ENCODE measurements at places on chromosomes 4 and X. TPM values are rescaled to one million over a fixed set of nuclear protein-coding genes. Genes with fewer than 3 reads are reported as not detected.

DNA sequence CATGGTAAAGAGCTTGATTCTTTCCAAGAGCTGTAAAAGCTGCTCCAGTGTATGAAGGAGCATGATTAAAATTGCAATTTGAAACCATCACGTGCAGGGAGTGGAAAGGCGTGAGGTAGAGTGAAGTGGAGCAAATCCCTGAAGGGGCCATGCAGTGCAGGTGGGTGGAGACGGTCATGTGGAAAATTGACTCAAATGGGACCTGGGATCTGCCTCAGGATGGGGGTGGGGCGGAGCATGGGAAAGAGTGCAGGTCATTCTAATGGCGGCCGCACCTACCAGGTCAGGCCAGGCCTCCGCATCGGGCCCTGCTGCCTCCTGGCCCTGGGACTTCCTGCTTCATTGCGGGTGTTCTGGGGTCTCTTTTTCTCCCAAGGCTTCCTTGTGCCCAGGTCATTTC lies 25.3 kb upstream of the TRIM60 start:
- DNase-seq, result no peak

DNA sequence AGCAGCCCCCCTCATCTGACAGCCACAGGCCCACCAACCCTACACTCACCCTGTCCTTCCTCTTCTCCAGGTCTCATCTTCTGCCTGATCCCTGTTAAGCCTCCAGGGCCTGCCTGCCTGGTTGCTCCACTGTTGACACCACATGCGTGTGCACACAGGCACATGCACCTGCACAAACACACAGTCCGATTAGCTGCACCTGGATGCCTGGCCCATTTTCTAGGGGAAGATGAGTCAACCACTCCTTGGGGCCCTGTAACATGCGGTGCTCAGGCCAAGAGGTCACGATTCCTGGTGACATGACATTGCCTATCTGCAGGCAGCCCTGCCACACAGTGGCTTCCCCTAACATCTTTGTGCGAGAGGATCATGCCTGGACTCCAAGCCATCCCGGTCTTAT lies 498.4 kb downstream of the BCOR start:
- DNase-seq, result no peak

- peak; percentile 15 for DNase-seq
These were observed 32.7 kb downstream of the ACE2 start for GRCh38 chrX:15567886-15568616.

GRCh38 chr4:146485968-146486367 lies 35.8 kb downstream of the SLC10A7 start:
- DNase-seq, result no peak

DNA sequence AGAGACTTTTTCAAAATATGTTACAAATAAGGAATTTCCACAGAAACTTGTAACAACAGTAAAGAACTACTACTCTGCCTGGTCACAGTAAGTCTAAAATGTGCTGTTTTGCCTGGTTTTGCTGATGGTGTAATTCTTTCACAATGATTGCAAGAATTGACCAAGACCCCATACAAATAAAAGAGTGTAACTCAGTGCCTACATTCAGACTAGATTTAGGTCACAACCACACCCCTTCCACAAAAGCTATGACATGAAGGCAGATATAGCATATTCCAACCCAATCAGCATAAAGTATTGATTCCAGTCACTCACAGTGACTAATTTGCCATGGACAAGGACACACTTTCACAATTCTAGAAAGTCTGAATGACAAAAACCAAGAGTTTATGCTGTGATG lies 53.7 kb upstream of the TMPRSS11F start:
- no peak for DNase-seq

DNA sequence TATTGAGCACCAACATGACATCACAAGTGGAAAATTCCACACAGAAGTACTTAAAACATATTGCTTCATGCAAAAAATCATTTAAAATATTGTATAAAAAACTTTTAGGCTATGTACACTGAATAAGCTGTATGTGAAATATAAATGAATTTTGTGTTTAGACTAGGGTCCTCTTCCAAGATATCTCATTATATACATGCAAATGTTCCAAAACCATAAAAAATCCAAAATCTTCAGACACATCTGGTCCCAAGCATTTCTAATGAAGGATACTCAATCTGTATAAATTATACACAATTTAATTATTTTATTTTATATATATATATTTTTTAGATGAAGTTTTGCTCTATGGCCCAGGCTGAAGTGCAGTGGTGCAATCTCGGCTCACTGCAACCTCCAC lies 10.1 kb upstream of the GSX2 start:
- DNase-seq, result no peak

- no peak for DNase-seq
These were observed 857.8 kb downstream of the CENPC start for GRCh38 chr4:66687459-66687858.

DNA sequence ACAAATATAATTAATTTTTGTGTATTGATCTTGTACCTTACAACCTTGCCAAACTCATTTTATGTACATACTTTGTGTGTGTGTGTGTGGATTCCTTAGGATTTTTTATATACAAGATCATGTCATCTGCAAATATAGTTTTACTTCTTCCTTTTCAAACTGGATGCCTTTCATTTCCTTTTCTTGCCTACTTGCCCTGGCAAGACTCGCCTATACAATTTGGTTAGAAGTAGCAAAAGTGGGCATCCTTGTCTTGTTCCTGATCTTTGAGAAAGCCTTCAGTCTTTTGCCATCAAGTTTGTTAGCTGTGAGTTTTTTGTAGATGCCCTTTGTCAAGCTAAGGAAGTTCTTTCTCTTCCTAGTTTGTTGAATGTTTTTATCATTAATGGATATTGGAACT lies 30.5 kb downstream of the RUFY3 start:
- no peak for DNase-seq

- DNase-seq, result peak; percentile 18
These were observed 24.9 kb downstream of the CD99L2 start for GRCh38 chrX:150873616-150874015.

DNA sequence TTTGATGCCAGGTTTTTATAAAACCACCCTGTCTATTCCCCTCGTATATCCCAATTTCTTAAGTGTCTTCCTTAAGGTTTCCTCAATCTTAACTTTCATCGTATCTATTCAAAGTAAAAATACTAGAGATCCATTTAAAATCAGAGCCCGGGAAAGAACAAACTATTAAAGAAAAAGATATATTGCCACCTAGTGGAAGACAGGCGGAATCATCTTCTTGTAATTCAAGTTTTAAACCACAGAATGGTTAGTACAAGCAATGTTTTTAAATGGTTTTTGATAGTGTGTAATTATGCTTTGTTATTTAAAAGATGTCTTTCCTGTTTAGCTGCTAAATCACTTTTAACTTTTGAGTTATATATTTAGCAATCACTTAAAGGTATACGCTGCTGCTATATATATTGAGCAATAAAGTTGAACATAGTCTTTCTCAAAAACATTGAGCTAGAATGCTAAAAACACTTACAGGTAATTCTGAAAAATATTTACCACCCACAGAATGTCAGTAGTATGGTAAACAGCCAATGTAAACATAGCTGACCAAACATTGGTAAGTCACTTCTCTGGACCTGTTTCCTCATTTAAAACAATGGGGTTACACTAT lies 18.2 kb downstream of the PRDM8 start:
- peak; percentile 70 for DNase-seq

DNA sequence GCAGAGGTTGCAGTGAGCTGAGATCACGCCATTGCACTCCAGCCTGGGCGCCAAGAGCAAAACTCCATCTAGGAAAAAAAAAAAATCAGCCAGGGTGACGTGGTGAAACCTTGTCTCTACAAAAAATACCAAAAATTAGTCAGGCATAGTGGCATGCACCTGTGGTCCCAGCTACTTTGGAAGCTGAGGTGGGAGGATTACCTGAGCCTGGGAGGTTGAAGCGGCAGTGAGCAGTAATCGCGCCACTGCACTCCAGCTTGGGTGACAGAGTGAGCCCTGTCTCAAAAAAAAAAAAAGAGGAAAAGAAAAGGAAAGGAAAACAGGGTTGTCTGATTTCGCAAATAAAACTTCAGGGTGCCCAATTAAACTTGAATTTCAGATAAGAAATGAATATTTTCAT lies 106.1 kb downstream of the RBM47 start:
- DNase-seq, result no peak

DNA sequence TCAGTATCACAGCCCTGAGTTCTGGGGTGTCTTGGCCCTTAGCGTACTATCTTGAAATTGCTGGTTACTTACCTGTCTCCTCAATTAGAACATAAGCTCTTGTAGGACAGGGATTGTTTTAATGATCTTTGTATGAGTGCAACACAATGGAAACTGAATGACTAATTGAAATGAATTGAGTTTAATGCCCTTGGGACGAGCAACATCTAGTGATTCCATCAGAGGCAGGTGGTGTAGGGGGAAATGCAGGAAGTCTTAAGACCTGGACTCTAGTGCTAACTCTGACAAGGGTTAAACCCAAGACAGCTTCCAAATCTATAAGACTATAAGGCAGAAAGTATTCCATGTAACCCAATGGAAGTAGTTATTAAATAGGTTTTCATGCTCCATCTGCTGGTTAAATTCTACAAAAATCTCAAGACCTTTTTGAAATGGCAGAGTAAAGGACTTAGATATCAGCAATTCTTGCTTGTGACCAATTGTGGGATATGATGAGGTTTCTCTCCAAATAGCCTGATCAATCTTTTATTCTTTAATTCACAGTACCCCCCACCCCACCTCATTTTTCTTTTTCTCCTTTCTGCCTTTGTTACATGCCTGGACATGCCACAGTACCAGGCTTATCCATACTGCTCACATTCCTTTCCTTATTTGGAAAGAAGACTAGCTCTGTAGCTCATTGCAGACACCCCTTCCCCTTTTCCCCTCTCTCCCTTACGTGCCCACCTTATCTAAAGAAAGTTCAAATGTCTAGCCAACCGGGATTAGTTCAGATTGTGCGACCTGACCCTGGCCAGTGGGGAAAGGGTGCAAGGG lies 340.8 kb downstream of the PAPSS1 start:
- DNase-seq, result peak; percentile 57

DNA sequence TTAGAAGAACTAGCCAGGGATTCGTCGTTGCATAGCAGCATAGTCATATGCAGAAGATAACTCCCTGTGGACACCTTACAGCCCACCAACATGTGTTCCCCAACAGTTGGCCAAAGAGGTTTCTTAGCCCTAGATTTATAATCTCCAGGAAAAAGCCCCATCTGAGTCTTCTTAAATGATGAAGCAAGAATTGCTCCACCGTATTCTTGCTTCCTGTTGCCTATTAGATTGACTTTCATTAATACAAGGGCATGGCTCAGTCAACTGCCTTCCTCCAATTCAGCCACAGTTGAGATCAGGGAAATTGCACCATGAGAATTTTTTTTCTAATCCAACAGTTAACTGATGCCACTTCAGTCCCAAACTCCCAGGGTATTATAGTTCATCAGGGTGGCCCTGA lies 5.2 kb upstream of the AFF2 start:
- DNase-seq, result no peak

GRCh38 chr4:48538358-48538757 lies 48.3 kb downstream of the ZAR1 start:
- DNase-seq, result no peak

- DNase-seq, result no peak
These were observed 106.9 kb upstream of the NDP start for GRCh38 chrX:44080083-44080482.

DNA sequence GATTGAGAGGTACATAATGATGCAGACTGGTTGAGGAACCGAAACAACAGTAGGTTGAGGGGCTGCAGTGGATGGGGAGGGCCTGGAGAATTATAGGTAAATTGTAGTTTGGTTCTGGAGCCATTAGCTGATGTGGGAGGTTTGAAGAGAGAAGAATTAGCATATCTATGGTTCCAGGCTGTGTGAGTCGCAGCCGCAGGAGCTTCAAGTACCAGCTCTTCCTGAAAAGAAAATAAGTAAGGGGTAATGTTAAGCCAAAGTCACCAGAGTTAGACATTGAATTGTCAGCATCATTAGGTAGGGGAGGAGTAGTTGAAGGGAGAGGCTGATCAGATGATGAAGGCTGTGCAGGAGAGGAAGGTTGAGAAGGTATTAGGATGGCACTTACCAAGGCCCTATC lies 29.5 kb downstream of the PF4 start:
- DNase-seq, result peak; percentile 71

GRCh38 chr4:83012200-83012686 lies 1.6 kb upstream of the LIN54 start:
- no peak for DNase-seq

GRCh38 chr4:76388160-76388908 lies 32.6 kb downstream of the CCDC158 start:
- DNase-seq, result peak; percentile 46

DNA sequence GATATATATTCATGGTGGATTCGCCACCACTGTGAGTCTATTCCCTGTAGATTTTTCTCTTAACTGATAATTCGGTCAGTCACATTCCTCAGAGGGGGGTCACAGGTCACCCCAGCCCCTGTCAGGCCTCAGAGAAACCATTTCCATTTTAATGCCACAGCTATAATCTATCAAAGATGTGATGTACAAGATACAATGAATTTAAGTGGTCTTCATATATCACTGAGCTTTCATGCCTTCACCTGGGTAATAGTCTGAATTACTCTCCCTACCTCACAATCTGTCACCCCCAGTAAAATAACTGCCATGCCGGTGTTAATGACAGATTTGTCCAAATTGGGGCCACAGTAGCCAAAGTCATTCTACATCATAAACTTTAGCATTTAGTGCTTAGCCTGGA lies 64.7 kb downstream of the NKX6-1 start:
- no peak for DNase-seq

DNA sequence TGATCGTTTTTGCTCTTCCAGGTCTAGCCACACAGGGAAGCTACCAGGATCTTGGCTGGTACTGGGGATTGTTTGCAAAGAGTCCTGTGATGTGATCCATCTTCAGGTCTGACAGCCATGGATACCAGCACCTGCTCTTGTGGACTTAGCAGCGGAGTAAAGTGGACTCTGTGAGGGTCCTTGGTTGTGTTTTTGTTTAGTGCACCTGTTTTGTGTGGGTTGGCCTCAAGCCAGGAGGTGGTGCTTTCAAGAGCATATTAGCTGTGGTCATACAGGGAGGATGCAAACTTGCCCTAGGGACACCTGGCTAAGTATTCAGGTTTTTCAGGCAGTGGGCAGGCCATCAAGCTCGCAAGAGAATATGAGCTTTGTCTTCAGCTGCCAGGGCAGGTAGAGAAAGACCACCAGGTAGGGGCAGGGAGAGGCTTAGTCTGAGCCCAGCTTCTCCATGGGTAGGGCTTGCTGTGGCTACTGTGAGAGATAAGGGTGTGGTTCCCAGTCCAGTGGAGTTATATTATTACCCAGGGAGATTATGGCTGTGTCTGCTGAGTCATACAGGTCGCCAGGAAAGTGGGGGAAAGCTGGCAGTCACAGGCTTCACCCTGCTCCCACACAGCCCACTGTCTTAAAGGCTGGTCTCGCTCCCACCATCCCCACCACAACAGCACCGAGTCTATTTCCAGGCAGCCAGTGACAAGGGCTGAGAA lies 293.7 kb downstream of the PCDH18 start:
- DNase-seq, result no peak

Gene DCHS2
- total RNA-seq, result not detected

Gene SUPT20HL1
- not detected for total RNA-seq

Gene MAGEA12
- not detected for total RNA-seq

Gene HTN1
- not detected for total RNA-seq

Gene PGAM4
- not detected for total RNA-seq

Gene SPANXC
- not detected for total RNA-seq

Gene CDX4
- total RNA-seq, result not detected

Gene GPR173
- 3.3 TPM for total RNA-seq

Gene GPR82
- total RNA-seq, result not detected

Gene MAPK10
- 42.9 TPM for total RNA-seq

Gene PCDH10
- total RNA-seq, result 0.17 TPM

Gene ZDHHC15
- total RNA-seq, result 1.2 TPM
